ENCODE measurements at places on chromosomes 7 and 10.

DNA sequence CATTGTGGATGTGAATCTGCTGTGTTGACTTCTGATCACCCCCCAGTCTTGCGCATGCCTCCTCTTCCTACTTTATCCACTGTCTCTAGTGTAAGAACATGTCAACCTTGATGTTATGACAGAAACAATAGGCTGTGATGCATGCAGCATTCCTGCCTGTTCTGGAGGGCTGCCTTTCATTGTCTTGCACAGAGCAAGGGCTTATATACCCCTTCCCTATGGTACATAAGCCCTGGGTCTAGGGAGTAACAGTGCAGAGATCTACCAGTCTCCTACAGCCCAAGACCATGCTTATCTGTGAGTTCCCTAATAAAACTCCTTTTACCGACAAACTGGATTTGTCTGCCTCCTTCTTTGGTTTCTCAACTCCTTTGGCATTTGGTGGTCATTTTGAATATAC lies 177.0 kb upstream of the STK17A start:
- no peak for DNase-seq

DNA sequence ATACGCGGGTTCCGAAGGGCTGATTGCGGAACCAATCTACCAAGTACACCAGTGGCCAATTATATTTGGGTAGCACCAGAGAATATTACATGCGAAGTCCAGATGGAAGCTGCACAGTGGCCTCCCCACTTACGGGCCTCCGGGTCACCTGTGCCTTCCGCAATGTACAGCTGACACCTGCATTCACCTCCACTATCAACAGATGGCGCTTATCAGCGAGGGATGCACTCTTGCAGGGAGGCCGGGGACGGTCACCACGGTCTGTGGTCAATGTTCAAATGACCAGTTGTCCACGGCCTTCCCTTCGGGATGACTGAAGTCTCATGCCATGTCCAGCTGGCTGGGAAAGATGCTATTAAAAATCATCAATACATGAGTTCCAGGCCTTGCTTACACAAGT lies 47.6 kb downstream of the SLIT1 start:
- peak; percentile 20 for DNase-seq

GRCh38 chr10:77012812-77013500 lies 624.7 kb downstream of the KCNMA1 start:
- DNase-seq = no peak

DNA sequence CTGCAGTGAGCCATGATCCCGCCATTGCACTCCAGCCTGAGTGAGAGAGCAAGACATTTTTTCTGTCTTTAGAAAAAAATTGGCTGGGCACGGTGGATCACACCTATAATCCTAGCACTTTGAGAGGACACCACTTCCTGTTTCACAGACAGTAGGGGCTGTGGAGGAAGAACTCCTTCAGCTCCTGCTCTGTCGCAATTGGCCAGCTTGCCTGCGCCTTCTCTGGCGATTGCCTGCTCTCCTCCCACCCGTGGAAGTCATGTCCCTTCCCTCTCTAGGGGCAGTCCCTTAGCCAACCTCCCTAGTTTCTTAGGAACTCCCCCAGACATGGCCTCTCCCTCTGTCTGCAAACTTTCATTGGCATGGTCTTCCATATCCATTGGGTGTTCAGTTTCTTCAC lies 8.7 kb downstream of the PDSS1 start:
- no peak for DNase-seq

DNA sequence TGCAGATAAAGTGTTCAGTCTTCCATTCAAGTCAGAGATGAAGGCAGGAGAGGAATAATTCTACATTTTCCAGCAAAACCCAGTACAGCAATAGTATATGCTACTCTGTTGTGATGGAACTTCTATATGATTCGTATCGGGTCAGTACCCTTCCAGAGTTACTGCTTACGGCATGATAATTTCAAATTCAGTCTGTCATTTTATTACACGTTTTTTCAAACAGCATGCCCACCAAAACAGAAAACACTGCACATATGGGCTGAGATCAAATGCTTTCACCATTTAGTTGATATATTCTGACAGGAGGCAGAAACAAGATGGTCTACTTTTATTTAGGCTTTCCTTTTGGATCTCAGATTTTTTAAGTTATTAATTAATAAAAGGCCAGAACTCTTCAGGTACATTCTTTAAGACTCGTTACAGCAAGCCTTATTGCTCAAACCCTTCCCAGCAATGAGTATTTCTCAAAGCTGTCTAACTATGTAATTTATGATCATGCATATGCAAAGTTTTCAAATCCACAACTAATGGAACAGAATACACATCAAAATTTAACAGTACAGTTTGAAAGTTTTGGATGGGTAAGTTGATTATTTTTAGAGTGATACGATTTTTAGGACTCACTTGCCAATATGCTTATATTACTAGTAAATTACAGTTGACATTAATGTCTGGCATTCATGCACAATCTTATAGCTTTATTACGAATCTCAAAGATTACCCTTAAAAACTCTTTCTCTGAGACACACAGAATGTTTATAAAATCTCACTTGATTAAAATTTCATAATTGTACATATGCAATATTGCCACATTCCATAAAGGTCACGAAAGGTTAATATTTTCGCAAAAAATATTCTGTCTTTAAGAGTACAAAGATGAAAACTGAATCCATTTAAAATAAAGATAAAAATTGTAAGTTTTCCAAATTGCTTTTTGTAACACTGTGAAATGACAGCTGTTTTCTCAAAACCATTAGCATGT lies 91.0 kb downstream of the ANK3 start:
- DNase-seq = no peak

DNA sequence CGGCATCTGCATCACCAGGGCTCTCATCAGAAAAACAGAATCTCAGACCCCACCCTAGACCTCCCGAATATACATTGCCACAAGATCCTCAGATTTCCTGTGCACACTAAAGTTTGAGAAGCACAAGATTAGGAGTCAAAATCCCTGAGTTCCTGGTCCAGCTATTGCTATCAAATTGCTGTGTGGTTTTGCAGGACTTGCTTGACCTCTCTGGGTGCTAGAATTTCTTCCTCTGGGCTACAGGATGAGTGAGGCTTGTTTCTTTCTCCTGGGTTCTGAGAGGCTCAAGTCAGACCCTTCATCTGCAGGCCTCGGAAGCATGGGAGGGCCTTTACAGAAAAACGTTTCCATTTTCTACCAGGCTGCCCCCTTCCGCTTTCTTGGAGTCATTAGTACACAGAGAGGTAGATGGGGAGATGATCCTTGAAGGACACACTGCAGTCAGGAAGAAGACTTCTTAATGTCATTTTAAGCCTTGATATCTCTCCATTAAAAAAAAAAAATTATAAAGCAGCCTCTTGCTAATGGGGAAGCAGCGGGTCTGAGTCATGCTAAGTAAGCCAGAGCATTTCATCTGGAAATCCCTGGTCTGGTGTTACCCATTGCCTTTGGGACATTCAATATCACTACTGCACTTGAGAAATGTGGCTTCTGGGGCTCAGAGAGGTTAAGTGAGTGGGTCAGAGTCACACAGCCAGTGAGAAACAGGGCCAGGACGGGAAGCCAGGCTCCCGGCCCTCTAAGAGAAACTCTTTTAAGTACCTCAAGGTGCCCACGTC lies 173.5 kb downstream of the KCNMA1 start:
- no peak for DNase-seq

- DNase-seq = no peak
Measured at GRCh38 chr10:73076360-73077183, 20.1 kb downstream of the P4HA1 start.

DNA sequence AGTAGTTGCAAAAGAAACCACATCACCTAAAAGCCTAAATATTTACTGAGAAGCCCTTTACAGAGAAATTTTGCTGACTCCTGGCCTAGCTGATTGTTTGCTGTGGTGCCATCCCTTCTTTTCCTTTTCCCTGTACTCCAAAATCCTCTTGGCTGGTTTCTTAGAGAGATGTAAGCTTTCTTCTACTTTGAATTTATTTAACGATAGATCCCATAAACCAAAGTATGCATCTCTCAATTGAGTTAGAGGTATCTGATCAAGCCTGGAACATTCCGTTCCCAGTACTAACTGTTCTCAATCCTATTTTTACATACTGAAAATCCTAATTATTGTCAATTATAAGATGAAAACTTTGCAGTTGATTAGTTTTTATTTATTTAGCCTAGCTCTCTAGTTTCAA lies 6.3 kb downstream of the TMEM60 start:
- no peak for DNase-seq

GRCh38 chr7:37193775-37194135 lies 254.9 kb downstream of the ELMO1 start:
- no peak for DNase-seq

DNA sequence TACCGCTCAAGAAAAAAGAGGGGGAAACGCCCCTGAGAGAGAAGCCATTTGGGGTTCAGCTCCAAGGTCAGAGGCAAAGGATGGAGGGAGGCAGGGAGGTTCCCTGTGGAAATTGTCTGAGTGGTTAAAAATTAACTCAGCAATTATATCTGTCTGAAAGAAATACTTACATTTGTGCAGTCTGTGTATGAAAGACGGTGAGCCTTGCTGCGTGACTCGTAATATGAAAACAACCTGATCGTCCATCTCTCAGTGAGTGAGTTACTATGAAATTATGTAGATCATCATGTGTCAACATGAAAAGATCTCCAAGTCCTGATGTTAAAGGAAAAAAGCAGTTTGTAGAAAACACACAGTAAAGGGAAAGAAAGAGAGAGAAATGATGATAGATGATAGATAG lies 67.2 kb upstream of the FAM204A start:
- no peak for DNase-seq

- no peak for DNase-seq
Measured at GRCh38 chr7:93442478-93443224, 131.9 kb downstream of the CALCR start.

GRCh38 chr7:191105-191980 lies 1.0 kb upstream of the FAM20C start:
- DNase-seq = no peak

DNA sequence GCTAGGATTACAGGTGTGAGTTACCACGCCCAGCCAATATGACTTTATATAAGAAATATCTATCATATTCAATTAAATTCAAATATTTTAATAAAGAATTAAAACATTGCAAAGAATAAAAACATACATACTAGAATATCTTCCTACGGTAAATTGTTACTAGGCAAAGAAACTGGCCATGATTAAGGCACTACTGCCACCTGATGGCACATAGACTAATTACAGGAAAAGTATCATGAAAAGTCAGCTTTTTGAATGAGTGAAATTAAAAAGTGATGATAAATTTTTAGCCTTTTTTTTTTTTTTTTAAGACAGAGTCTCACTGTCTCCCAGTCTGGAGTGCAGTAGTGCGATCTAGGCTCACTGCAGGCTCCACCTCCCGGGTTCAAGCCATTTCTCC lies 30.9 kb downstream of the MRPS33 start:
- no peak for DNase-seq

GRCh38 chr7:116324582-116324981 lies 114.2 kb downstream of the TES start:
- DNase-seq = no peak

GRCh38 chr7:2812114-2812487 lies 32.0 kb downstream of the GNA12 start:
- no peak for DNase-seq

DNA sequence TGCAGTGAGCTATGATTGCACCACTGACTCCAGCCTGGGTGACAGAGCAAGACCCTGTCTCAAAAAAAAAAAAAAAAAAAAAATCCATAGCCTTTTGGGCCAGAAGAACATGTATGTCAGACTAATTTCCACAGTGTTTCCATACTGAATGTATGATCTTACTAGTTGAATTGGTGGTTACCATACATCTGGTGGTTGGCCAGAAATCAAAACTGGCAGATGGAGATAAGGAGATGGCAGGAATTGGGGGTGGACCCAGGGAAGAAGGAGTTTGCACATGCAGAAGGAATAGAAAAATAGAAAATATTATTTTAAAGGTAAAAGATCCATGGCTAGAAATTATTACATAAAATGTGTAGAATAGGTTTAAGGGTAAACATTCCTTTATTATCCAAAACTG lies 3.7 kb upstream of the ATOH7 start:
- DNase-seq = no peak

GRCh38 chr7:80583901-80584300 lies 54.5 kb upstream of the CD36 start:
- DNase-seq = no peak

- no peak for DNase-seq
Measured at GRCh38 chr7:142327628-142328405, 70.0 kb upstream of the PRSS58 start.

- DNase-seq = no peak
Measured at GRCh38 chr7:40041456-40041855, 91.4 kb downstream of the CDK13 start.

GRCh38 chr7:43648473-43649406 lies 65.8 kb downstream of the STK17A start:
- no peak for DNase-seq

- no peak for DNase-seq
Measured at GRCh38 chr7:96329241-96329640, 7.3 kb upstream of the SLC25A13 start.

GRCh38 chr7:124791426-124791825 lies 25.8 kb upstream of the GPR37 start:
- no peak for DNase-seq
